ENCODE measurements at places on chromosomes 4 and X.

DNA sequence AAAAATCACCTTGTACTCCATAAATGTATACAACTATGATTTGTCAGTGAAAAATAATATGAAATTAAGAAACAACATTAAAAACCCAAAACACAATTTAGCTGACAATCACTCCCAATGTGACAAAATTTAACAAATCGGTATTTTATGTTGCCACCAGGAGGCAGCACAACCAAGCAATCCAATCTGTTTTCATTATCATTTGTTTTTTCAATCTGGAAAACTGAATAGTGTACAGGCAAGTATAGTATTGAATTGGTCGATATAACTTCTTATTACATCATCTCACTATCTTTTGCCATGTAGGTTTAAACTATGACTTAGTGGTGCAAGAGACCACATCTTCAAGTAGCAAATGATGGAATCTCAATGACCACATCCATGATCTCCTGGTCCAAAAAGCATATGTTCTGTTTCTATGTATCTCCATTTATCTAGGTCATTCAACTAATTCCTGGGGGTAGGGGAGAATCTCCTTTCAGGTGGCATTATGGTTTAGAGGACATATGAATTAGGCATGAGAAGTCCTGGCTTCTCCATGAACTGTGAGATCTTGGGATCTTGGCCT is 112.9 kb upstream of the AGA start:
- DNase-seq, result peak; percentile 13

- DNase-seq, result no peak
These were observed 113.8 kb upstream of the PUDP start for GRCh38 chrX:7261672-7262332.

DNA sequence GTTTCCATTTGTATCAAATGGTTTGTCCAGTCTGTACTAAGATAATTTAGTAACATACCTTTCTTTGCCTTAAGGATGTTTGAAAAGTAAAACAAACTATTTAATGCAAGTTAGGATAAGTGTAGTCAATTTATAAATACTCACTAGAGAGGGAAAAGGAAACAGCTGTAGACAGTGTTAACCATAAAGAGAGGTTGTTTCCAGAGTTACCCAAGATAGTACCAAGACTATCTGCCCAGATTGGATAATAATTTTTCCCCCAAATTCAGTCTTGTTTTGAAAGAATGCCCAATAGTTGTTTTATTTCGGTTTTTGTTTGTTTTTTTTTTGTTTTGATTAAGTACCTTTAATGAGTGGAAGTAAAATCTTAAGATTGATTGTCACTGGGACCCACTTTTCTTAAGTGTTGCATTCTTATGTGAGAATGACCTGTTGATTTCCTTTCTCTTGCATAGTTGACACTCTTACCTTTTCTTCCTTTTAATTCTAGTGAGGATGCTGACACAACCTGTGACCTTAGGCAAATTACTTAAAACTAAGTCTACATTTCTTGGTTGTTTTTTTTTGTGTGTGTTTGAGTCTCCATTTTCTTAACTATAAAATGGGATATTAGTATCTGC is 12.8 kb downstream of the AFF1 start:
- no peak for DNase-seq

- DNase-seq, result no peak
These were observed 49.4 kb upstream of the CHRNA9 start for GRCh38 chr4:40285692-40286091.
